Peyer's patch (tissue), 4 donors: ENCODE measurements at places on chromosomes 4 and X. TPM values are rescaled to one million over a fixed set of nuclear protein-coding genes. Genes with fewer than 3 reads are reported as not detected.
A peak's percentile ranks its signal among the peaks of the same experiment; 100 is the strongest.

Gene SOD3
- 14.0 TPM for total RNA-seq

Gene SPON2
- 519 TPM for total RNA-seq

Gene DHX15
- 154 TPM for total RNA-seq

Gene ODAM
- total RNA-seq, result not detected

Gene XG
- total RNA-seq, result not detected

Gene CT45A3
- not detected for total RNA-seq

Gene CSAG1
- total RNA-seq, result not detected

Gene CT55
- not detected for total RNA-seq

Gene MOB1B
- total RNA-seq, result 4.0 TPM

Gene SCLT1
- 14.0 TPM for total RNA-seq

Gene IL1RAPL1
- total RNA-seq, result not detected

Gene FRMD7
- total RNA-seq, result not detected

Gene MMGT1
- total RNA-seq, result 9.9 TPM

Gene LCORL
- total RNA-seq, result 76.7 TPM

Gene KDR
- 5.4 TPM for total RNA-seq

Gene C1GALT1C1
- total RNA-seq, result 22.9 TPM

Gene LUZP4
- total RNA-seq, result not detected

- no peaks in the 10 kb centered on the region for H3K27me3 ChIP-seq
- DNase-seq, result no peak
- H3K27ac ChIP-seq, result no peak overlapping the region
- no peaks in the 10 kb centered on the region for H3K36me3 ChIP-seq
These were observed 2.4 kb downstream of the MEPE start for GRCh38 chr4:87835197-87835596.

GRCh38 chr4:102792361-102792936, 31.7 kb upstream of the MANBA start:
- no peaks in the 10 kb centered on the region for H3K27me3 ChIP-seq
- no peak for DNase-seq
- H3K36me3 ChIP-seq, result no peaks in the 10 kb centered on the region

DNA sequence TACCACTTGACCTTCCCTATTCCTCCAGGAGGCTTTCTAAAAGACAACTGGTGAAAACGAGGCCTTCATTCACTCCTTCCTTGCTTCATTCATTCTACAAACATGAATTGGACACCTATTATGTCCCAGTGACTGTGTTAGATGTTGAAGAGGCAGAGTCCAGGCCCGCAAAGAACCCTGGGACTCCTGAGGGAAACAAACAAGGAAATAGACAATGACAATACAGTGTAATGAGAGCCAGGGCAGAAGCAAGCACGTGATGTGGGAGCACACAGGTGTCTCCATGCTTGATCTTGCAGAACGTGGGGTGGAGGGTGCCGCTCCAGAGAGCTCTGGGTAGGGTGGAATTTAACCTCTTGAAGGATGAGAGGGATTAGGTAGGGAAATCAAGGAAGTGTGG, 137.6 kb upstream of the KLF3 start:
- peaks cover 3% of the 10 kb centered on the region for H3K4me1 ChIP-seq
- DNase-seq, result no peak
- no peaks in the 10 kb centered on the region for H3K36me3 ChIP-seq
- no peaks in the 10 kb centered on the region for H3K27me3 ChIP-seq
- no peak overlapping the region for H3K27ac ChIP-seq

DNA sequence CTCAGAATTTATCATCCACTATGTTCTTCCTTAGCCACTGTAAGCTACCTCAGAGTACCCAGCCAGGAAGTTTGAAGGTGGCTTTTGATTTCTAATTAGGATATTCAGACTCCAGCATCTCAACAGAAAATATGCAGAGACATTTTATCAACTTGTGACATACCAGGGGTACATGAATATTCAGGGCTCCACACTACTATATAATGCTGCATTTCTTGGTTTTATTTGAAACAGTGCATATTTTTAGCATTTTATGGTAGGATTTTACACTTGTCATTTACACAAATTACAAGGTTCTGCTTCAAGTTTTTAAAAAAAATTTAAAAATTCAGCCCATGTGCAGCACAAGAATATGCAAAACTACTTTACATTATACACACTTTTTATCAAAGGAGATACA, 124.7 kb downstream of the UBE2K start:
- no peak for DNase-seq
- no peaks in the 10 kb centered on the region for H3K27me3 ChIP-seq
- H3K4me3 ChIP-seq, result no peak overlapping the region
- H3K36me3 ChIP-seq, result peaks cover 10% of the 10 kb centered on the region
- no peak overlapping the region for H3K27ac ChIP-seq
- no peaks in the 10 kb centered on the region for H3K4me1 ChIP-seq

DNA sequence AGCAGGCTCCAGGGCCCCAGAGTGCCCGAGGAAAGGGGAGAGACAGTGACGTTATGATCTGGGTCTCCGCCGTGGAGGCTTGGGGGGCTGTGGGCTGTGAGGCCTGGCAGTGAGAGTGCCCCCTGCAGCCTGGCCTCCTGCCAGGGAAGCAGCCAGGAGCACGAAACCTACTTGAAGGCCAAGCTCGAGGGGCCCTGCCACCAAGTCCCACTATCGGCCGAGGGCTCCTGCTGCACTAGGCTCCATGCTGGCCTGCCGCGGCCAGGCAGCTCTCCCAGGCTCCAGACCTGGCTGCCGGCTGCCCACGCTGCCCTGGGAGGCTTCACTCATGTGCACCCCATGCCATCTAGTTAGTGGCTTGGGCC, 18.7 kb downstream of the FLNA start:
- no peak overlapping the region for H3K27ac ChIP-seq
- DNase-seq, result no peak
- H3K36me3 ChIP-seq, result no peaks in the 10 kb centered on the region
- no peaks in the 10 kb centered on the region for H3K4me1 ChIP-seq
- H3K4me3 ChIP-seq, result no peak overlapping the region

DNA sequence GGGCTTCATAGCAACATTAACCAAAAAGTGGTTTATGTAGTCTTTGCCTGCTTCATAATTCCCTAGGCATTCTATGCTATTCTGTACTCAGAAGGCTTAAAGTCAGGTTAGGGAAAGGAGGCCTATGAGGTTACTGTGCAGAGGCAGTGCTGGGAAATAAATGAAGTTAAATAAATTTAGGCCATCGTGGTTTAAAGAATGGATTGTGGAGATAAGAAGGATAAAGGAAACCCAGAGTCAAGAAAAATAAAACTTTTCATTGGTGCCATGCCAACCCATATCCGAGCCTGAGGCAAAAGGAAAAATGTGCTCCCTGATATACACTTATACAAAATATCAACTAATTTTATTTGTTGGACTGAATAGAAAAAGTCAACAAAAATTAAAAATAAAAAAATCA, 70.2 kb downstream of the AR start:
- no peak overlapping the region for H3K27ac ChIP-seq
- no peaks in the 10 kb centered on the region for H3K27me3 ChIP-seq
- no peak for DNase-seq

DNA sequence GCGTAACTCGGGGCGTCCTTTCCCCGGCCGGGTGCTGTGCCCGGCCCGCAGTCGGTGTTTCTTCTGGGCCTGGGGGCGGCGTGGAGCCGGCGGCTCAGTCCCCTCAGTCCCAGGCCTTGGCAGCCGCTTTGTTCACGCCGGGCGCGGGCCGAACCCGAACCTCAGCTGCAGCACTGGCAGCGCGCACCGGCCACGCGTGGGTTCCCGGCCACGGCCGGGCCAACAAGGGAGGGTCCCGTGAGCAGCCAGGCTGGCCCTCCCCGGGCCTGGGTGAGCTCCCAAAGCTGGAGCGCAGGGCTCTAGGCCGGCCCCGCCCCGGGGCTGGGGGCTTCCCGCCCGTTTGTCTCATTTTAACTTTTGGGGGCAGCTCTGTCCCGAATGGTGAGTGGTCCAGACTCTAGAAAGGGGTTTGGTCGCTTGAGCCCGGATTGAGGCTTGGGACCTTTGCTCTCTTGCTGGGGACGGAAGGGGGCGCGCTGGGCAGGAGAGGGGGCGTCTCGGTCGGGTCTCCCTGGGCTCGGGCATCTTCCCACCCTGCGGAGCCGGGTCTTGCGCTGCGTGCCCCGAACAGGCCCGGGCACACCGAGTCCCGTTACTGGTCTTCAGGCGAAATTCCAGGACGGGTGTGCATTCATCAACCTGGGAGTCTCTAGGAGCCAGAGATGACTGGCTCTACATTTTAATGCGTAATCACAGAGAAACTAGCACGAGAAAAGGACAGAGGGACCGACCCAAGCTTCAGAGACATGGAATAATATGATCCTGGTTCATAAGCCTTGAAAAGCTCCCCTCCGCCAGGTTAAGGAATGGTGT, 177.1 kb downstream of the CBR4 start:
- H3K4me3 ChIP-seq, result peak overlapping the region; percentile 77
- peak overlapping the region; percentile 68 for H3K27ac ChIP-seq
- no peaks in the 10 kb centered on the region for H3K4me1 ChIP-seq
- no peaks in the 10 kb centered on the region for H3K27me3 ChIP-seq
- H3K36me3 ChIP-seq, result no peaks in the 10 kb centered on the region

GRCh38 chrX:66074920-66075879, 35.3 kb upstream of the VSIG4 start:
- peak overlapping the region; percentile 45 for H3K27ac ChIP-seq
- H3K4me3 ChIP-seq, result no peak overlapping the region
- H3K27me3 ChIP-seq, result no peaks in the 10 kb centered on the region
- H3K4me1 ChIP-seq, result no peaks in the 10 kb centered on the region

- H3K4me1 ChIP-seq, result no peaks in the 10 kb centered on the region
- no peaks in the 10 kb centered on the region for H3K36me3 ChIP-seq
- H3K27ac ChIP-seq, result no peak overlapping the region
- DNase-seq, result no peak
These were observed 18.5 kb downstream of the CPZ start for GRCh38 chr4:8610858-8611616.

DNA sequence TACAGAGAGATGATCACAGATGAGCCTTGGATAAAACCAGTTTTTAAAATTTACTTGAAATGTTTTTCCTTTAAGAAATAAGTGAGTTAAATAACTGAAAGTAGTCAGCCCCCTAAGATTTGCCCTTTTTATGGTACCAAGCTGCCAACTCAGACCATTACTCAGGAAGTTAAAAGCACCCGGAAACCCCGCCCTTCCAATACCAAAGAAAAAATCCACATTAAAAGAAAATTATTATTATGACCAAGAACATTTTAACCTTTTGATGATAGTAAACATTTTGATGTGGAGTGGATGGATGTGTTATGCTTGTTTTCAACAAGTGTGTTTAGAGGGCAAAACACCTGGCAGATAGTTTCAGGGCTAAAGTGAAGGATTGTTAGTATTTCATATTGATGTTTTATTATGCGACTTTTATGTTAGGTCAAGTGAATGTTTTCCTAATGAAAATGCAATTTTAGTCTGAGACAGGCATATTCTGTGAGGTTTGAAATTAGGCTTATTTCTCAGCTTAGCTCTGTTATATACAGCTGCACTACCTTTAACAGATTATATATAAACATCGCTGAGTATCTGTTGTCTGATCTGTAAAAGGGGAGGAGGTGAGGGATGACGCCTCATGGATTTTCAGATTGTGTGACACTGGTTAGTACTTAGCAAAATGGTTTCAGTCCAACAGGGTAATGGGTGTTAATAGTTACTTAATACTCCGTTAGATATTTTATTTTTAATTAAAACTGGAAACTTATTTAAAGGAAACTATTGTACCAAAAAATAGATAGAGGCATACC, 89.0 kb downstream of the KDM6A start:
- H3K36me3 ChIP-seq, result no peaks in the 10 kb centered on the region
- H3K4me1 ChIP-seq, result no peaks in the 10 kb centered on the region
- no peaks in the 10 kb centered on the region for H3K27me3 ChIP-seq
- H3K27ac ChIP-seq, result no peak overlapping the region
- H3K4me3 ChIP-seq, result no peak overlapping the region
- no peak for DNase-seq

GRCh38 chr4:139814323-139815015, 148.8 kb downstream of the MGST2 start:
- DNase-seq, result no peak
- peak overlapping the region; percentile 15 for H3K4me3 ChIP-seq
- no peaks in the 10 kb centered on the region for H3K27me3 ChIP-seq
- H3K27ac ChIP-seq, result peak overlapping the region; percentile 60
- no peaks in the 10 kb centered on the region for H3K36me3 ChIP-seq

GRCh38 chr4:72208421-72209075, 176.7 kb downstream of the NPFFR2 start:
- H3K4me3 ChIP-seq, result no peak overlapping the region
- no peaks in the 10 kb centered on the region for H3K36me3 ChIP-seq
- H3K27ac ChIP-seq, result no peak overlapping the region
- no peaks in the 10 kb centered on the region for H3K27me3 ChIP-seq
- H3K4me1 ChIP-seq, result no peaks in the 10 kb centered on the region
- no peak for DNase-seq

DNA sequence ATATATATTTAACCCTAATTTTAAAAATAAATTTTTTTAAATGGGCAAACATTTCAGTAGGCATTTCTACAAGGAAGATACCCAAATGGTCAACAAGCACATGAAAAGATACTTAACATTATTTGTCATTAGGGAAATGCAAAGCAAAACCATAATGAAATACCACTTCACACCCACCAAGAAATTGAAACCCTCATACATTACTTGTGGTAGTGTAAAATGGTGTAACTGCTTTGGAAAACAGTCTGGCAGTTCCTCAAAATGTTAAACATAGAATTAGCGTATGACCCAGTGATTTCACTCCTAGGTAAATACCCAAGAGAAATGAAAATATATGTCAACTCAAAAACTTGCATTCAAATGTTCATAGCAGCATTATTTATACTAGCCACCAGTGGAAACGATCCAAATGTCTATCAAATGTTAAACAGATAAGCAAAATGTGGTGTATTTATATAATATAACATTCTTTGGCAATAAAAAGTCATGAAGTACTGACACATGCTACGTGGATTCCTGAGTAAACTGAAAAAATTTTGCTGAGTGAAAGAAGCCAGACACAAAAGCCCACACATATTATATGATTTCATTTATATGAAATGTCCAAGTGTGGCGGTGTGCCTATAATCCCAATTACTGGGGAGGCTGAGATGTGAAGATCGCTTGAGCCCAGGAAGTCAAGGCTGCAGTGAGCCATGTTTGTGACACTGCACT, 16.6 kb downstream of the TRIM2 start:
- H3K4me3 ChIP-seq, result no peak overlapping the region
- no peaks in the 10 kb centered on the region for H3K4me1 ChIP-seq
- no peaks in the 10 kb centered on the region for H3K27me3 ChIP-seq

- no peaks in the 10 kb centered on the region for H3K4me1 ChIP-seq
- no peaks in the 10 kb centered on the region for H3K36me3 ChIP-seq
- no peak for DNase-seq
- no peak overlapping the region for H3K27ac ChIP-seq
- H3K27me3 ChIP-seq, result no peaks in the 10 kb centered on the region
- no peak overlapping the region for H3K4me3 ChIP-seq
These were observed 283.6 kb downstream of the ARHGAP10 start for GRCh38 chr4:148015468-148015867.

- DNase-seq, result no peak
- H3K4me3 ChIP-seq, result no peak overlapping the region
- no peaks in the 10 kb centered on the region for H3K4me1 ChIP-seq
- no peaks in the 10 kb centered on the region for H3K36me3 ChIP-seq
- H3K27ac ChIP-seq, result no peak overlapping the region
These were observed 184.2 kb upstream of the HCCS start for GRCh38 chrX:10926891-10927290.
